Activated naive CD4-positive, alpha-beta T cell treated with anti-CD3 and anti-CD28 coated beads, Interleukin-2, amount 50 U/mL, for 72 hours (primary cell): ENCODE measurements at places on chromosomes 13 and 19. TPM values are rescaled to one million over a fixed set of nuclear protein-coding genes. Genes with fewer than 3 reads are reported as not detected.
A peak's percentile ranks its signal among the peaks of the same experiment; 100 is the strongest.

The ZNF625 gene
- 5.4 TPM for total RNA-seq

- no peak for DNase-seq
These were observed at the start of gene ADPRHL1 for GRCh38 chr13:113452942-113453901. ADPRHL1 (minus strand) TSS chr13:113453488; CDS start chr13:113453437, 51 bp downstream.

The VSTM2B gene
- 0.27 TPM for total RNA-seq

- DNase-seq: no peak
These were observed 108.6 kb downstream of the PIBF1 start for GRCh38 chr13:72890546-72890945.

GRCh38 chr13:27979001-27979643, 9.4 kb downstream of the URAD start:
- DNase-seq: no peak

The FCAR gene
- total RNA-seq: not detected

The LAIR2 gene
- 8.4 TPM for total RNA-seq

DNA sequence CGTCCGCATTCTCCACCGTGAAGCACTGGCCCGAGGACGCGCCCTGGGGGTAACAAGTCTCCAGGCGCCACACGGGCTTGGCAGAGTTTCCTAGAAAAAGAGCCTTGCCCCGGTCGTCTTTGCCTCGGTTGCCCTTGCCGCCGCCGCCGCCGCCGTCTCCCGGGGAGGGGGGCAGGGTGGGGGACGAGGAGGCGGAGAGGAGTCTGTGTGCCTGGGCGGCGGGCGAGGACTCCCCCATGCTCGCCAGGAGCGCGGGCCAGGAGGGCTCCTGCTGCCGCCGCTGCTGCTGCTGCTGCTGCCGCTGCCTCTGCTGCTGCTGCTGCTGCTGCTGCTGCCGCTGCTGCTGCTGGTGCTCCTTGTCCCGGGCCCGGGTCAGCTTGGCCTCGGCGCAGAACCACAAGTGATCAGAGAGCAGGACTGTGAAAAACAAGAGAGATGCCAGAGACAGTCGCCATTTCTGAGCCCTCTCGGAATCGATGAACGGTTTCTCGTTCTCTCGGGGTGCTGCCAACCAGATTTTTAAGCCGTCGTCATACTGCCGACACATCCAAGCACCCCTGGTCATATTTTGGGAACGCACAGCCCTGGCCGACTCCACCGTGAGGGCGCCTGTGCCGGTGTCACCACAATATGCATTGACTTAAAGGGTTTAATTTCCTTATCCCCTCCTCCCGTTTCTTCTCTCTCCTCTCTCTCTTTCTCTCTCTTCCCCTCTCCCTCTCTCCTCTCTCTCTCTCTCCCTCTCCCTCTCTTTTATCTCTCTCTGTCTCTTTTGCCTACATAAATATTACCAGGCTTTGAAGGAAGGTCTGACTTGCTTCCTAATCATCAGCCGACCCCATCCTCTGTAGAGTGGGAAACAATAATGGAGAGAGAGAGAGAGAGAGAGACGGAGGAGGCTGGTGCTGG, 349.1 kb downstream of the LIG4 start:
- DNase-seq: peak; percentile 3

- DNase-seq: no peak
These were observed 20.8 kb downstream of the RANBP3 start for GRCh38 chr19:5957170-5957569.

- no peak for DNase-seq
These were observed 49.3 kb downstream of the IFT88 start for GRCh38 chr13:20616059-20616797.
